ENCODE measurements at places on chromosomes 5 and 9. TPM values are rescaled to one million over a fixed set of nuclear protein-coding genes. Genes with fewer than 3 reads are reported as not detected.

GRCh38 chr9:5608298-5609225 is 20.3 kb upstream of the RIC1 start:
- DNase-seq: no peak

DNA sequence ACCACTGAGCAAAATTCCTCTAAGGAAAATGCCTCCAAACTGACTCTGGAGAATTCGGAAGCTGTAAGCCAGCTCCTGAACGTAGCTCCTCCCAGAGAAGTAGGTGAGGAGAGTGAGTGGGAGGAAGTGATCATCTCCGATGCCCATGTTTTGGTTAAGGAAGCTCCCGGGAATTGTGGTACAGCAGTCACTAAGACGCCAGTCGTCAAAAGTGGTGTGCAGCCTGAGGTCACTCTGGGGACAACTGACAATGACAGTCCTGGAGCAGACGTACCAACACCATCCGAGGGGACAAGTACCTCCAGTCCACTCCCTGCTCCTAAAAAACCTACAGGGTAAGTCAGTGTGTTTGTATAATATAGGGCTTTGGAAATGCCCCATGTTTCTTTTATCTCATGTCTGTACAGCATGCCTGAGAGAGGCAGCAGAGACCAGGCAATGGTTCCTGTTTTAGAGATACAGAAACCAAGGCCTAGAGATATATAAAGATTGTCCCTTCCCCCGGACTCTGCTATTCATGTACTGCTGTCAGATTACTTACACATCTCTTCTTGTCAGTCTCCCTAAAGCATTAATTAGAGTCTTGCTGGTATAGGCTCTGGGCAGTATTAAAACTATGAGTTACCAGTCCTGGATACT is 23.9 kb downstream of the HMGXB3 start:
- DNase-seq: no peak

- no peak for DNase-seq
These were observed 504.5 kb upstream of the ITGA1 start for GRCh38 chr5:52283221-52283620.

DNA sequence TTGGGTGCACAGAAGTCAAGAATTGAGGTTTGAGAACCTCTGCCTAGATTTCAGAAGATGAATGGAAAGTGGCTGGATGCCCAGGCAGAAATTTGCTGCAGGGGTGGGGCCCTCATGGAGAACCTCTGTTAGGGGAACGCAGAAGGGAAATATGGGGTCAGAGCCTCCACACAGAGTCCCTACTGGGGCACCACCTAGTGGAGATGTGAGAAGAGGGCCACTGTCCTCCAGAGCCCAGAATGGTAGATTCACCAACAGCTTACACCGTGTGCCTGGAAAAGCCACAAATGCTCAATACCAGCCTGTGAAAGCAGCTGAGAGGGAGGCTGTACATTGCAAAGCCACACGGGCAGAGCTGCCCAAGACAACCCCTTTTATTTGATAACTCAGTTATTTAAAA is 383.5 kb downstream of the TLE4 start:
- DNase-seq: no peak

DNA sequence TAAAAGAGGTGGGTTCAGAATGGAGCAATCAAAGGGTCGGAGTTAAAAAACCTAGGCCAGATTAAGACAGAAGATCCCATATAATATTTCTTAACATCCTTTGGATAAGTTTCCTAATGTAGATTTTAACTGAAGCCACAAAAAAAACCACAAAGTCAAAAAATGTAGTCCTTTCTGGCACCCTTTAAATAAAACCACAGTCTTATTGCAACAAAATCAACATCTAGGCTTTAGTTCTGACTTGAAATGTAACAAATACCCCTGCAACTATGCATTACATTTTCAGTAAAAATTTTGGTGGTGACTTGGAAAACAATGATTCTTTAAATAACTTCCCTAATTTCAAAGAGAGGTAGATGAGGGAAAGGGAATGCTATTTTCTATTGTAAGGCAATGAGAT is 109.2 kb downstream of the PSAT1 start:
- no peak for DNase-seq

DNA sequence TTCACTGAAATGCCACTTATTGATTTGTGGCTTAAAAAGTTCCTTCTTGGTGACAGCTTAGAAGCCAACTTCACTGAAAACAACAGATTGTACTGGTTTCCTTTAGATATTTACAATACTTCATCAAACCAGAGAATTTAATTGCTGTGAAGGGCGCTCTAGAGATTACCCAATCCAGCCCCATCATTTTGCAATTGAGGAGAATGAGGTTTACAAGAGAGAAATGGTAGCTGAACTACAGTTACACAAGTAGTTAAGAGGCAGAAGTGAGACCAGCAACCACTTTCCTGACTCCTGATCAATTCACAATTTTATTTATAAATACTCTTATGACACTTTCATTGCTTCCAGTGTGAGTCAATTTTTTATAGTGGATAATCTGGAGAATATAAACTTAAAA is 103.5 kb upstream of the APC start:
- no peak for DNase-seq

GRCh38 chr5:94945656-94946055 is 327.2 kb downstream of the SLF1 start:
- DNase-seq: no peak

GRCh38 chr9:35861161-35861897 is 8.9 kb downstream of the OR13J1 start:
- no peak for DNase-seq

DNA sequence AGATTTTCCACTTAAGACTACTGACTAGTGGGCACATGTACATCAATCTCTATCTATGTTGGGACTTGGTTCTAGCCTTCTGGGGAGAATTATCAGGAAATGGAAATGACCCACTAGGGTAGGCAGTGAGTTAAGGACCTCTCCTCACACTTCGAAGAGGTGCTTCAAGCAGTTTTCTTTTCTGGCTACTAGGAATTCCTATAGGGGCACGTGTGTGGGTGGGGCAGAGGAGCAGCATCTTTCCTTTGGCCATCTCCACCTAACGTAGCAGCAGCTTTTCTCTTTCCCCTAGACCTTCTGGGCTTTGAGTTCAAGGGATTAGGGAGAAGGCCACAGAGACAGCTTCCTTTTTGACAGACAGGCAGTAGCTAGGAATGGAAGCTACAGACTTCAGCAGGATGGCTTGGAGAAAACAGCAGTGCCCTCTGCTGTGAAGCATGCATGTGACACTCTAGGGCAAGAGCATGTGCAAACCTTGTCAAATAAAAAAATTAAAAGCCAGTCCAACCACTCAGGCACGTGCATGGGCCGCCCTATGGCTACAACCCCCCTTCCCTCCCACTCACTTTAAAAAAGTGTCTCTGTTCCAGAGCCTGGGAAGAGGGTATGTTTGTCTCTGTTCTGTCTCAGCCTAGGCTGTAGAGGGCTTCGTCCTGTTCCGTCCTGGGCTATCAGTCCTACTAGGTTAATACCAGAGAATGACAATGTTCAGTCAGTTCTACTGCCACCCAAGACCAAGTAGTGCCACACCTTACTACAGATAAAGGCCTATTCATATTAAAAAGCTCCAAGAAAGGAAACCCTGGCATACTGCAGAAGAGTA is 8.7 kb upstream of the GFRA3 start:
- peak; percentile 62 for DNase-seq

DNA sequence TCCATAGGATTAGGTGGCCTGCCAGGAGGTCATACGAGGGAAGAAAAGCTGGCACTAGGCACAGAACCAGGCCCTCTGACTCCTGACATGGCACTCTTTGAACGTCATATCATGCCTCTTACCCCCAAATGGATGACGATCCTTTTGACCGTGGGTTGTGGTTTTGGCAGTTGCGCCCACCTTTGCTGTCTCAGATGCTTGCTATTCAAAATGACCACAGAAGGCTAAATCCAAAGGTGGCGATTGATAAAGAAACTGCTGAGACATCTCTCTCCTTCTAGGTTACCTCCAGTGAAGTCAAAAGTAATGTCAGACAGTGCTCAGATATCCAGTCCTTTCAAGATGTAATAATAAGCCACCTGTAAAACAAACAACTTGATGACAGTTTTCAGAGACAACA is 385.0 kb downstream of the EFNA5 start:
- DNase-seq: no peak

DNA sequence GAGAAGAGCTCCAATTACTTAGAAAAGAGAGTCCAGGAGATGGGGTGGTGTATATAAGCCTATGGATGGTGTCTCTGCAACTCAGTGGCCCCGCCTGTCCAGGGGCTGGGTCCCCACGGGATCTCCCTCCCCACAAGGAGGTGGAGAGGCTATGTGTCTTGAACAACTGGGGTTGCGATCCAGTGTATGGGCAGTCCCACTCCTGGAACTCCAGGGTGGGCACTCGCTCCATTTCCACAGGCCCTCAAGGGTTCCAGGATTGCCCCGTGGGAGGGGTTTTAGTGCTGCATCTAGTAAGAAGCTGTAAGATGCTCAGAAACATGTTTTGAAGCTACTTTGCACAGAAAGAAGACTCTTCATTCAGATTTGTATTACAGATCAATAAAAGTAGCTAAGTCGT is 558 bp upstream of the SMAD5 start:
- DNase-seq: peak; percentile 36

GRCh38 chr5:137176126-137176525 is 323.0 kb downstream of the SPOCK1 start:
- no peak for DNase-seq

DNA sequence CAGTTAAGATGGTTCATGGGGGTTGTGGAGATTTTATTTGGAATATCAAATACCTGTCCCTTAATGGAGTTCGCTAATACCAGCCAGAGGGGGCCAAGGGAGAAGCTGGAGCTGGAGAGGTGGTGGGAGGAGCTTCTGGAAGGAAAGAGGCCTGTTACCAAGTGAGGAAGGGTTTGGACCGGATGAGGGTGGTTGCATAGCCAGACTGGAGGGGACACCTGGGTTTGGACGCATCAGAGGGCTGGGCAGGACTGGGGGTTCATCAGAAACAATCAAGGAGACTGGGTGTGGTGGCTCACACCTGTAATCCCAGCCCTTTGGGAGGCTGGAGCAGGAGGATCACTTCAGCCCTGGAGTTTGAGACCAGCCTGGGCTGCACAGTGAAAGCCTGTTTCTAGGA is 111.8 kb upstream of the IER5L start:
- no peak for DNase-seq

Gene TNFSF15
- 0.06 TPM for total RNA-seq

Gene IL13
- 25.0 TPM for total RNA-seq

Gene PPIP5K2
- total RNA-seq: 42.8 TPM

Gene LCN1
- total RNA-seq: not detected

Gene PCDHGB7
- total RNA-seq: 15.3 TPM

Gene ATOSB
- 15.9 TPM for total RNA-seq

Gene GMCL2
- total RNA-seq: 11.0 TPM

Gene ZNF354C
- total RNA-seq: 4.6 TPM

Gene ADRA1B
- total RNA-seq: 1.2 TPM

Gene C1QTNF3
- total RNA-seq: 14.1 TPM

Gene CRHBP
- 3.3 TPM for total RNA-seq
